A549 (cell line): ENCODE measurements at places on chromosomes 1 and 21.

DNA sequence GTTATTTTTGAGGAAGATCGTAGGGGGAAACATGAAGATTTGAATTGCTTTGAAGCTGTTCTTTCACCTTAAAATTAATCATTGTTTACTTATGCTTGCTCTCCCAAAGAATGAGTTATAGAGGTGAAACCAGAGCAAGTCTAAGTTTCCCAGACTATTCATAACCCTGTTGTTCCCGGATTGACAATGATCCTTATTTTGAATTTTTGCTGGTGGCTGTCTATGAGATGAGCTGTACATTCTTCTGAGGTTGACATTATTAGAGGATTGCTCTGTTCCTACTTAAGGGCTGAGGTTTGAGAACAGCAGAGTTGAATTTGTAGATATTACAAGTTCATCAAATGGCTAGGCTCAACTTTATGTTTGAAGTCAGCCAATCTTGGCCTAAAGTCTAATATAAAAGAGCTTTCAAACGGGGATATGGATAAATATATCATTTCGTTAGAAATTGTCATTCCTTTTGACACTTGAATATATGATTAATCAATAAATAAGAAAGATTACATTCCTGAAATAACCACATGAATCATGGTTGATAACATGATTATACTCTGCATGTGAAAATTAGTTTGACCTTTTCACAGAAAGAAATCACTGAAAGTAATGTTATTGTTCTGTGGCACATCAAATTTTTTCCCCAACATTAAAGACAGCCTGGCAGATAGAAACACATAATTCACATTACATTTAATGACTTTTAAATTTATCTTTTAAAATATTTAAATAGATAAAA, 19.1 kb upstream of the PDE4B start:
- no peak for DNase-seq

DNA sequence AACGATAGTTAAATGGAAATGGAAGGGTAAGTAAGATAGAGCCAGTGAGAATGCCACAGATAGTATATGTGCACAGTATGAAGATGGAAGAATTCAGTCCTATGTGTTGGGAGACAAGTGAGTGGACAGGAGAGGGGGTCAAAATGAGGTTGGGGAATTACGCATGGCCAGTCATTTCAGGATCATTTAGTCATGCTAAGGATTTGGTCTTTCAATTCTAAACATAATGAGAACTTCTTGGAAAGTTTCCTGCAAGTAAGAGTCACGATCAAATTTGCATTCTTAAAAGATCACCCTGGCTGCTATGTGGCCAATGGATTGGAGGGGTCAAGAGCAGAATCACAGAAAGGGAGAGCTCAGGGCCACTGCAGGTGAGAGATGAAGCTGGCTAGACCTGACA, 64.0 kb upstream of the KCNK2 start:
- no peak for DNase-seq

- DNase-seq, result no peak
These were observed 13.0 kb downstream of the CAMSAP2 start for GRCh38 chr1:200751717-200752116.

- no peak for DNase-seq
These were observed 53.4 kb upstream of the PAXBP1 start for GRCh38 chr21:32824950-32825349.

DNA sequence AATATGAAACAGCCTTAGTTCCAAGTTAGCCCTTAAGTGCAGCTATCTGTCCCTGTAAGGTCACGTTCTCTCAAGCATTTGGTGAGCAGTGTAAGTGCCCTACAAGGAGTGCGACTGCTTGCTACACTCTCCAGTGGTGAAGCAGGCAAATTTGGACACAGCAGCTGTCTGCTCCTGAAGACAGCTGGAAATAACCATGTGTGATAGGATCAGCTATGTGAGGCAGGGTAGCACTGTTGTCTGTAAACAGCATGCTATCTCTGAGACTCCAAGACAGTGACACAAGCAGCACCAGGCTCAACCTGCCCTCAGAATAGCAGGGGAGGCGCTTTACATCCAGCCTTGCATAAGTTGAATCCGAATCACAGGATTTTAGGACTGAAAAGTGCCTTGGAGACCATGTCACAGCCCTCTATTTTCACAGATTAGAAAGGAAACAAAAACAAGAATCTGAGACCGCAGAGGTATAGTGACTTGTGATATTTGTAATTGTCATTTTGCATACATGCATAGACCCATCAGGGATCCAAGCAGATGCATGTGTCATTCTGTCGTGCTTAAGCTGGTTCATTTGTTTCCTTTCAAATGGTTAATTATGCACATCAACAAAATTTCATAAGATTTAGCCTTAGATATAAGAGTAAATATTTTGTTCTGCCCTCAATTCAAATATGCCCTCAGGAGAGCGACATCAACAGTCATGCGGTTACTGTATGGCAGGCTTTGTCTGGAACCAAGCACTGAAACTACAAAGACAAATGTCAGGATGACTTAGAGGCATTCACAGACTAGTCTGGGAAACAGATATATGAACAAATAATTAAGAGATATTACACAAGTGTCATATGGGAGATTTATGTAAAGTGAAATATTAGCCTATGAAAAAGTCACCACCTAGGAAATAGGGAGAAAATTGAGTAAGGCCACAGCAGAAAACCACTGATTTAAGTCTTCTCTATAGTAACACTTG, 134.9 kb upstream of the NRIP1 start:
- no peak for DNase-seq

DNA sequence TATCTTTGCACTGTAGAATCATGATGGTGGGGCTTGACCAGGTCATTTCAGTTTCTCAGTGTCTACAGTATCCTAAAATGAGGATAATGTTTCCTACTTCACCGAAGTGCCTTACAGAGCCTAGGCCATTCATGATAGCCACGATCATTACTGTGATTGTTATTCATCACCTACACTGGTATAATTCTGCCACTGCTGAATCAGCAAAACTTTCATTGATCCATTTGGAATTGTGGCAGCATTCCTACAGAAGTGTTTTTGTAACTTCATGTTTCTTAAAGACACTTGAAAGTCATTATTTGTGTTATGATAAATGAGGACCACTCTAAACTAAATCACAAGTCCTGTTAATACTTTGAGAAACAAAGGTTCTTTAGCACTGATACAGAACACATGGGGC, 6.0 kb upstream of the PLPPR5 start:
- DNase-seq, result no peak

DNA sequence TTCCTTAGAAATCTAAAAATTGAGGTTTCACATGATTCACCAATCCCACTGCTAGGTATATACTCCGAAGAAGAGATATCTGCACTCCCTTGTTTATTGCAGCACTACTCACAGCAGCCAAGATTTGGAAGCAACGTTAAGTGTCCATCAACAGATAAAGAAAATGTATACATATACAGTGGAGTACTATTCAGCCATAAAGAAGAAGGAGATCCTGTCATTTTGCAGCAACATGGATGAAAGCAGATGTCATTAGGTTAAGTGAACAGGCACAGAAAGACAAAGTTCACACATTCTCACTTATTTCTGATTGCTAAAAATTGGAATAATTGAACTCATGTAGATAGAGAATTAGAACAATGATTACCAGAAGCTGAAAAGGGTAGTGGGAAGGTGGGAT, 56.4 kb downstream of the RABGAP1L start:
- no peak for DNase-seq
